AML-193 (cell line): ENCODE measurements at places on chromosomes 5 and 9.

- no peak for DNase-seq
Observed at GRCh38 chr5:931570-932145, 39.0 kb downstream of the TRIP13 start.

DNA sequence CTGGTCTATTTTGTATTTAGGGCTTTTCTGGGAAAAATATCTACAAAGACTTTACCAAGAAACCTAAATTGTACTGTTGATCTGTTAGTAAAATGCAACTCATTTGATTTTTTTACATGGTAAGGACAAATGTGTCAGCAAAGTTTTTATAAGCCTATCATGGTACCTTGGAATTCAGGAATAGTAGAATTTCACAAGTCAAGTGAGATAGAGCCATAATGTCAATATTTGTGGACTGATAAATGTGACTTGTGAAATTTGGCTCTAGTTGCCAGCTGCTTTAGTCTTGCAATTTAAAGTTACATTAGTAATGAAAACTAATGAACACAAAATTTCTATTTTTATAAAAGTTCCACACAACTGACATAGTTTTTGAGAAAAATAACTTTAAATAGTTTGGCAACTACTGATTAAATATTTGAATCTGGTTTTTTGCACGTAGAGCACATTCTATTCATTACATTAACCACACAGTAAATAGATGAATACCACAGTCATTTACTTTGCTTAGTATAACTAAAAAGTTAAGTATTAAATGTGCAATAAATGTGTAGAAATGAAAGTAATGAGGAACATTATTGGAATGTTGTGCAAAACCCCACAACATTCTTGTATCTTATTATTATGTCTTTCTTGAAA lies 41.2 kb upstream of the RIOK2 start:
- DNase-seq, result no peak

GRCh38 chr5:159007235-159007634 lies 92.5 kb downstream of the EBF1 start:
- no peak for DNase-seq

GRCh38 chr9:97889941-97890887 lies 32.1 kb downstream of the TRMO start:
- DNase-seq, result peak; percentile 21

GRCh38 chr9:135890190-135891026 lies 16.9 kb downstream of the CAMSAP1 start:
- no peak for DNase-seq

GRCh38 chr9:3893519-3893918 lies 367.7 kb upstream of the RFX3 start:
- no peak for DNase-seq

DNA sequence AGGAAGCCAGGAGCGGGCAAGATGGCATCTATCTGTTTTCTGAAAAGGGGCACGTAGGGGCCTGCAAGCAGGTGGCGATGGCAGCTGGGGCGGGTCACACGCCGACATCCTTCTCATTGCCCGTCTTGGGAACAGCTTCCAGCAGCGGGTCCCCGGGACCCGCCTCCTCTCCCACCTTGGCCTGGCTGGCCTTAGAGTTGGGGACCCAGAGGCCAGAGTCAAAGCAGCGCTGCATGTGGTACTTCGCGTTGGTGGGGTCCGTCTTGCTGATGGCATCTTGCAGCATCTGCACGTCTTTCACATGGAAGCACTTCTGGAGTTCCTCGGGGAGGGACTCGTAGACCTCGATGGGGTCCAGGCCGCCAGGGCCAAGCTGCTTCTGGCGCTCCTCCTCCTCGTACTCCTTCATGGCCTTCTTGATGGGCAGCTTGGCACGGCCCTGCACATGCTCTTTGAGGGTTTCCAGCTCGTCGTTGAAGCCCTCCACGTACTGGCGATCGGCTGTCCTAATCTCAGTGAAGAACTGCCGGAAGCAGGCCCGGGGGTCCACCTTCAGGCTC lies 127.6 kb upstream of the CLINT1 start:
- no peak for DNase-seq

DNA sequence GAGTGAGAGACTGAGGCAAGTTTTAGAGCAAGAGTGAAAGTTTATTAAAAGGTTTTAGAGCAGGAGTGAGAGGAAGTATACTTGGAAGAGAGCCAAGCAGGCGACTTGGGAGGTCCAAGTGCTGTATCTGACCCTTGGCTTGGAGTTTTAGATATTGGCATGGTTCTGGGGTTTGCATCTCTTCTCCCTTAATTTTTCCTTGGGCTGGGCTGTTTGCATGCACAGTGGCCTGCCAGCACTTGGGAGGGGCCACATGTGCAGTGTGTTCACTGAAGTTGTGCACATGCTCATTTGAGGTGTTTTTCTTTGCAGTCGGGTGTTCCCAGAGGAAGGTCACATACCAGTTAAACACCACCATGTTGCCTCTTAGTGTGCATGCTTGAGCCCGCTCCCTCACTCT lies 464.1 kb downstream of the DMRT2 start:
- DNase-seq, result no peak

- DNase-seq, result no peak
Observed at GRCh38 chr5:162888268-162888667, 549.1 kb upstream of the CCNG1 start.

GRCh38 chr5:111598996-111599395 lies 86.7 kb upstream of the STARD4 start:
- no peak for DNase-seq

GRCh38 chr5:82821846-82822633 lies 255.2 kb downstream of the TMEM167A start:
- DNase-seq, result no peak

DNA sequence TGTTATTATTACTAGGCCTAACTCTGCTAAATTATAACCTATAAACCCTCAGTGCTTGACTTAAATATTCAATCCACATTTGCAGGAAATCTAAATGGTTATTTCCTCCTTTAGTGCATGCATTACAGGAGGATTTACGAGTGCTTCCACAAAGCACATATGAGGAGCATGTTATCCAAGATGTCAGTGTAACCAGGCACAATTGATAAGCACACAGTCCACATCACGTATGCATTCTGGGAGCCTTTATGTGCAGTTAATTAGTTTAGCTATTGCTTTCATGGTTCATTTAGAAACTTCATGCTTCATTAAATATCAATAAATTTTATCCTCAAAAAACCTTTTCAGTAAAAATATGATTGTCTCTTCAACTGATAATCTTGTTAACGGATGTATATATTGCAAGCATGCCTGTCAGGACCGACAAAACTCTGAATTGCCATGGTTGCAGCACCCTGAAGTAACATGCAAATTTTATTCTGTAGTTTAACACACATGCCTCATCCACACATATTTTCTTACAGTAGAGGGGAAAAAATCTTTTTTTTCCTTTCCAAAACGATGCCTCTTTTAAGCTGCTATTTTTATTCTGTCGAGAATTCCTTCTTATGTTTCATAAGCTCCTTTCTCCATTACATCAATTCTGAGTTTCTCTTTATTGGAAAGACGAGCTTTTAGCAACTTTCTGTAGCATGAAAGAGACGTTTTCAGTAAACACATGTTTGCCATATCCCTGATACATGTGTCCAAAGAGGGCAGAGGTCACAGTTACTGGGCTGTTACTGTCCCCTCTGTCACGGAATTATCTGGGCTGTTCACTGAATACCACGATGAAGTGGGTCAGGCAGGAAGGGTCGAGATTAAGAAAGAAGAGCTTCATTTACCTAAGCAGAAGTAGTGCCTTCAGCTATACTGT lies 142.0 kb downstream of the GLIS3 start:
- DNase-seq, result no peak

DNA sequence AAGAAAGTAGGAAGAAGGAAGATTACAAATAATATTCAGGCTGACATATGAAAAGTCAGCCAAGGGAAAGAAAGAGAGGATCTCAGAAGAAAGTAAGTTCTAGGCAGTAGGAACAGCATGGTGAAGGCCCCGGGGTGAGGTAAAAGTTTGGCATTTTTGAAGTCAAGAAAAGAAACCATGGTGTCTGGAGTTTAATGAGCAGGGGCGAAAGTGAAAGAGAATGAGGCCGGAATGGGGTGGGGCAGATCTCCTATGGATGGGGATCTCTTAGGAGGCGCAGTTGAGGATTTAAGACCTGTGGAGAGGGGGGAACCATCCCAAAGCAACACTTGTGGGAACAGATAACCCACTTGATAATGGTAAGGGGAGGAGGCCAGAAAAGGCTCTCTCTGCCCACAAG lies 42.3 kb upstream of the SMAD5 start:
- DNase-seq, result no peak

GRCh38 chr5:57499262-57500050 lies 16.8 kb upstream of the ACTBL2 start:
- peak; percentile 29 for DNase-seq

DNA sequence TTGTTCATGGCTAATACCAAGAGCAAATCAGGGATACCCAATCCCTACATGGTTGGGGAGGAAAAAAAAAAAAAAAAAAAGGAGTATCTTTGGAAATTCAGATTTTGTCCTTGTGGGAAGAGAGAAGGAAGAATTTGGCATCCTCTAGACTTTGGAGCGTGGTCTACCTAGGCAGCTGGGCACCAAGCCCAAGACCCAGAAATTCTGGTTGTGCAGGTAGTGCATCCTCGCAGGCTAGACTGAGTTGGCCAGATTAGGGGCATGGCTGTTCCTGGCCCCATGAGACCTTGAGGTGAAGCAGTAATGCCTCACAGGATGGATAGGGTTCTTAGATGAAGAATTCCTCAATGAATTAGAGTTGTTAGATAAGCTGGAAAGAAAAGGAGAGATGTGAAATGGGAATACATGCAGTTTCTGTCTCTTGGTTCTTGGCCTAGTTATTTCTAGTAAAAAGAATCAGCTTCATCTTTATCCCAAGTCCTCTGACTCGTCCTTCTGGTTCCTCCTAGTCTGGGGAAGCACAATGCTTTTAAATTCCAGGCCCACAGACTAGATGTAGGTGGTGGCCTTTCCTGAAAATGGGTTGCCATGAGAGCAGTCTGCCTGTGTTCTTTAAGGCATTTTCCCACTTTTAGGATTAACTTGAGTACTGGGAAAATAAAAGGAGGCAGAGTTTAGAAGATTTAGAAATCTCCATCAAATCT lies 140.5 kb upstream of the RUSC2 start:
- DNase-seq, result no peak

GRCh38 chr9:108880738-108881316 lies 18.8 kb downstream of the ACTL7A start:
- no peak for DNase-seq

DNA sequence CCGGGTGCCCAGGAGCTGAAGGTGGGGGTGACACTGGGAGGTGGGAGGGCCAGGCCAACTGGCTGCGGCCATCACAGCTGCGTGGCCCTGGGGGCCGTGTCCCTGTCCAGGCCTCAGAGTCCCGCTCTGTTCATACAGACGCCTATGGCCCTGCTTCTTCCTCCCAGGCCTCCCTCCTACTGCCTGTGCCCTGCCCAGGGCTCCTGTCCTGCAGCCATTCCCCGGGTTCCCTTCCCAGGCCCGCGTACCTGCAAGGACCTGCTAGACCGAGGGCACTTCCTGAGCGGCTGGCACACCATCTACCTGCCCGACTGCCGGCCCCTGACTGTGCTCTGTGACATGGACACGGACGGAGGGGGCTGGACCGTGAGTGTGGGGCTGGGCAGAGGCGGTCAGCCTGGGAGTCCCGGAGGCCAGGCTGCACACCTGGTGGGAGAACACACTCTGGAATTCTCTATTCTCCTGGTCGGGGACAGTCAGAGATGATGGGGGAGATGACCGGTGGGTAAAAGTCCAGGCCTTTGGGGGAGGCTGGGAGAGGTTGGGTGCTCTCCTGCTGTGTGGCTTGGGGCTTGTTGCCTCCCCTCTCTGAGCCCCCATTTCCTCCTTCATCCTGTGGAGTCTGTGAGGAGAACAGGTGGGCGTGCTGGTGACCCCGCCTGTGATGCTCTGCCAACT lies 4.5 kb downstream of the FCN2 start:
- DNase-seq, result no peak

- no peak for DNase-seq
Observed at GRCh38 chr9:98786750-98787510, 9.4 kb downstream of the ANKS6 start.

DNA sequence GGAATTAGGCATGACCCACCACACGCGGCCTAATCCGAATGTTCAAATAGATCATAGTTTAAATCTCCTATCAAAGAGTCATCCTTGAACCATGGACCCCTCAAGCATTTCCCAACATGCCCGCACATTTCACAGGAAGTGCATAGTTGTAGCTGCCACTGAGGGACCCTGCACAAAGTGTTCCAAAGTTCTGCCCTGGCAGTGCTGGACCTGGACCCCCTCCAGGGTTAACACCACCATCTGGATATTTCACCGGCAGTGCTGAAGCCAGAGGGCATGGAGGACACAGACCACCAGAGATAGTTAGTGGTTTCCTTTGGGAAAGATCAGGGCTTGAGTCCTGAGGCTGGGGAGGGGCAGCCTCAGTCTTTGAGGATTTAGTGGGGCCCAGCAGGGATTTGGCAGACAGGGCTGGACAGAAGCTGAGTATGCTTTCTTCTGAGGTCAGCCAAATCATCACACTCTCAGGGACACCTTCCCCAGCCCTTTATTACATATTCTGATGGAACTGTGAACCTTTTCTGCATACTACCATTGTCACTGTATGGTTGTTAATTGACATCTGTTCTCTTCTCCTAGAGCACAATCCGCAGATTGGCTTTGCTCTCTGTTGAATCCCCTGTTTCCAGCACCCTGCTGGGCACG lies 143.6 kb upstream of the EFNA5 start:
- no peak for DNase-seq
